ENCODE measurements at places on chromosomes 7 and 10.

- no peak for DNase-seq
Measured at GRCh38 chr7:47325337-47325736, 256.6 kb downstream of the TNS3 start.

GRCh38 chr7:41268878-41269277 is 434.0 kb downstream of the INHBA start:
- DNase-seq: no peak

DNA sequence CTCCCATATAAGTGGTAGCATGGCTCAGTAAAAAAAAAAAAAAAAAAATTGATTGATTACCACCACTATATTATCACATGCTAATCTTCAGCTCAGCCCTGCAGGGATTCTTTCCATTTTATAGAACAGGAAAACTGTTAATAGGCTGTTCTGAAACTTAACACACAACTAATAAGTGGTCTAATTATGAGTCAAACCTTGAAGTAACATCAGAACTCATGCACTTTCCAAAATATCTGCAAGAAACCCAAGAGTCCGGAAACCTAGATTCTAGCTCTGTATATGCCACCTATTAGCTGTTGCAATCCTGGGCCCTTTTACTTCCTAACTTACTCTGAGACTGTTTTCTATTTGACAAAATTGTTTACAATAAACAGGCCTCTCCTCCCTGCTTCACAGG is 23.9 kb downstream of the SEM1 start:
- no peak for DNase-seq

DNA sequence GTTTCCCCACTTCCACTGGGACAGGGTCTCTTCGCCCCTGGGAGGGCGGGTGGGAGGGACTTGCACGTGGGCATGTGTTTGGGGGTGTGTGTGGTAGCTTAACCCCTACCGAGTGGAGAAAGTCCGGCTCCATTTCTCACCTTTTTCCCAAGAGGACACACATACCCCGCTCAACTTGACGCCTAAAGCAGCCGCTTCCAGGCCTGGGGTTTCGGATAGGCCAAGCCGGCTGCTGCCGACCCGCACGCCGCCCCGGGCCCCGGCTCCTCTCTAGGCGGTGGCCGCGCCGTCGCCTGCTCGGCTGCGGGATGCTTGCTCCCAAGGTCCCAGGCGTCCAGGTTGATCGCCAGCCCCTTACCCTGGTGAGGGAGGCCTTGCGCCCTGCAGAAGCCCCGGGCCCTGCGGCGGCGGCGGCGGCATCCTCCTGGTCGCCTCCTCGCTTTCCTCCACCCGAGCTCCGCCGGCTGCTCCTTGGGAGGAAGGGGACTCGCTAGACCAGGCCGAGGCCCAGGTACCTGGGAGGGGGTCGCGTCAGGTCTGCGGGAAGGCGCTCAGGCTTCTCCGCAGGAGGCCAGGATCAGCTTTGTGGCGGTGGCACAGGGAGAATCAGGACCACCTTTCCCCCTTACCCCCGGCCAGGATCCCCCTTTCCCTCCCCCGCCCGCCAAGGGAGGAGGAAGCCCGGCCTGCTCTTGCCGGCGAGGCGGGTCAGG is 3.2 kb upstream of the GATA3 start:
- no peak for DNase-seq

- DNase-seq: no peak
Measured at GRCh38 chr10:120646738-120647456, 189.9 kb downstream of the PLPP4 start.

DNA sequence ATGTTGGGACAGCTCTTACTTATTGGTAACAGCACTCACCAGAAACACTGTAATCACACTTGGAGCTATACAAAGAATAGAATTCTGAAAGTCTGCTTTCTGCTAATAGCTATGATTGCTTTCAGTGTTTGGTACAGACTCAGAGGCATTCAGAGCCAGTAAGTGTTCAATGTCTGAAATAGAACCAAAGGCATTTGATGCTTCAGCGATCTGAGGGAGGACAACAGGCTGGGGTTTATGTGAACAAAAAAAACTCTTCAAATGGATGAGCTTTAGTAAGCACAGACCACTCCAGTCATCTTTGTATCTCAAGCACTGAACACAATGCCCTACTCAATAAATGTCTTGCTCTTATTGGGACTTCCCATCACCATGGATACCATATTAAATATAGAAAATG is 322.8 kb upstream of the GRM3 start:
- no peak for DNase-seq

GRCh38 chr7:151175793-151176311 is 8.4 kb upstream of the GBX1 start:
- DNase-seq: no peak

- no peak for DNase-seq
Measured at GRCh38 chr10:44362866-44363711, 21.8 kb downstream of the CXCL12 start.

DNA sequence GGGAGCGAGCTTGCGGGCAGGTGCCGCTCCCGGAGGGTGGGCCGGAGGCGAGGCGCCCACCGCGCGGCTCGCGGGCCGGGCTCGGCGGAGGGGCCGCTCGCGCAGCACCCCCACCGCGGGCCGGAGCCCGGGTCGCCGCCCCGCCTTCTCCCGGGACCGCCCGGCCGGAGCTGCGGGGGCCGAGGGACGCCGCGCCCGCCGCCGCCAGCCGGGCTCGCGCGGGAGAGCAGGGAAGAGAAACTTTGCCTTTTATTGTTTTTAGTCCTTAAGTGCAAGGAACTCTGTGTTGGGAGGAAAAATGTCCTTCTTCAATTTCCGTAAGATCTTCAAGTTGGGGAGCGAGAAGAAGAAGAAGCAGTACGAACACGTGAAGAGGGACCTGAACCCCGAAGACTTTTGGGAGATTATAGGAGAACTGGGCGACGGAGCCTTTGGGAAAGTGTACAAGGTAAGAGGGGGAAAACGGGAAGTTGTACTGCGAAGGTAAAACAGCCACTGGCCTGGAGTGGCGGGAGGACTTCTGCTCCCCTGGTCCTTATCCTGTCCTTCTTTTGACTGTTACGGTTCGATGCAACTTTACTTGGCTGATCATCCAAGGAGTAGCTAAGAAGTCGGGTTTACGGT is 620 bp downstream of the SLK start:
- no peak for DNase-seq

GRCh38 chr7:92794831-92795230 is 41.5 kb downstream of the CDK6 start:
- no peak for DNase-seq

DNA sequence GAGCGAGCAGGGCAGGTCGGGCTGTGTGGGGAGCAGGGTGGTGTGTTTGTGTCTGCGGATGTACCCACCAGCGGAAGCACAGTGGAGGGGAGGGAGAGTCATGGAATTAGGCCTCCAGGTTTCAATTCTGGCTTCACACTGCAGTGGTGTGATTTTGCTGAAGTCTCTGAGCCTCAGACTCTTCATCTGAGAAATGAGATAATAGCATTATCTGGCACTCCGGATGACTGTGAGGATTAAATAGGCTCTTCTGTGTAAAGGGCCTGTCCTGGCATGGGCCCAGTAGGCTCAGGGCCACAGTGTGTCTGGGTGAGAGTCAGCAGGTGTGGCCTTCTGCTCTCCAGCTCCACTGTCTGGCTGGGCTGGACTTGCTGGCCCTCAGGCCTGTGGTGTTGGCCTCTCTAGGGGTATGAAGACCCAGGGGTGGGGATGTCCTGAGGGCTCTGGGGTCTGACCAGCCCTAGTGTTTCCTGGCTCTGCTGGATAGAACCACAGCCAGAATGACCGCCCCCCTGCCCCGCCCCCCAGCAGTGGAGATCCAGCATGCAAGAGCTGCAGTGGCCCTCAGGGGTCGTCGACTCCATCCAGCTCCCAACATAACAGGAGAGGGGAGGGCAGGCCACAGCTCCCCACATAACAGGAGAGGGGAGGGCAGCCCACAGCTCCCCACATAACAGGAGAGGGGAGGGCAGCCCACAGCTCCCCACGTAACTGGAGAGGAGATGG is 178.6 kb downstream of the RPS24 start:
- DNase-seq: no peak

DNA sequence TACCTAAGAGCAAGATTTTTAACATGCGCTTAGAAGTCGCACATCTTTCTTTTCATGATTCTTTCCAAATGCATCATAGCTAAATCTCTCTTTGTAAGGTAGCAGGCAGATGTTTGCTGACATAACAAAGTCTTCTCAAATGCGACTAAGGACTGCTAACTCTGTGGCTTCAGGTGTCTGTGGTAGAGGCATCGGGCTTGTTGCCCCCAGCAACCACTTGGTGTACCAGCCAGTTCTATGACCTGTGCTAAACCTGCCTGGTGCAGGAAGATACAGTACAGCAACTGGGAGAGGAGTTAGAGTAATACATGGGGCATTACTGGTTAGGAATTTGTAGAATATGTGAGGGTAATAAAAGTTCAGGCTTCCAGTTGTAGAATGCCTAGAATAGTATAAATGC is 654.1 kb downstream of the NRG3 start:
- DNase-seq: no peak

- no peak for DNase-seq
Measured at GRCh38 chr10:50544857-50545429, 78.8 kb downstream of the SGMS1 start.

- no peak for DNase-seq
Measured at GRCh38 chr7:28955718-28956607, 2.2 kb downstream of the TRIL start.

GRCh38 chr7:116395141-116395791 is 104.3 kb upstream of the CAV2 start:
- DNase-seq: no peak

DNA sequence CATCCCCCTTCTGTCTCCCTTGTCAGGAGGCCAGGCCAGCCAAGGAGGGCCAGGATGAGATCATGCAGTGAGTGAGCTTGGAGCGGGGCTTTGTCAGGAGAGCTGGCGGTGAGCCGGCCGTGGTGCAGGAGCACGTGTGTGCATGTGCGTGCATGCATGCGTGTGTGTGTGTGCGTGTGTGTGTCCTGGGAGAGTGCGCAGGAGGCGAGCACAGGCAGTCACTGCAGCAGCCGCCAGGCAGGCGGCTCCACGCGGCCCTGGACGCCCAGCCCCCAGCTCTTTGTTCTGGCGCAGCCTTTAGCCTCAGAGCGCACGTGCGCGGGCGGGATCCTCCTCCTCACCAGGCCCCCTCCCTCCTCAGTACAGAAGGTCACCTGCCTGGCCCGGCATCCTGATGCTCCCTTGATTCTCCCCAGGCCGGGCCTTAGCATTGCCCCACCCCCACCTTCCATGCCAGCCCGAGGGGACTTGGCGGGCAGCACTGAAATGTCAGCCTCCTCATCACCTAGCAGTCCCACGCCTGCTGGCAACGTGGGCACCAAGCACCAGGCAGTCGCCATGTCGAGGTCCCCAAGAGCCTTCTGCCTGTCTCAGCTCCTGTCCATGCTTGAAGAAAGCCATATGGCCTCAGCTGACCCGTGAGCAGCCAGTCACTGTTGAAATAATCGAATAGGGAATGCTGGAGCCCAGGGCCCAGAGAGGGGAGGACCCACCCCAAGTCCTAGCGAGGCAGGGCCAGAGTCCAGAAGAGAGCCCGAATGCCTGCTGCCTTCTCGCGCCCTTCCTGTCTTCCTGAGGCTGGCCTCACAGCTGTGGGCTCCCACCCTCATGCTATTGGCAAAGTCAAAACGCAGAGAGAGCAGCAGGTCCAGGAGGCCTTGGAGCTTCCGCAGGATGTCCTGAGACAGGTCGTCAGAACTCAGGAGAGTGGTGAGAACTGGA is 125.9 kb upstream of the PPIF start:
- no peak for DNase-seq

DNA sequence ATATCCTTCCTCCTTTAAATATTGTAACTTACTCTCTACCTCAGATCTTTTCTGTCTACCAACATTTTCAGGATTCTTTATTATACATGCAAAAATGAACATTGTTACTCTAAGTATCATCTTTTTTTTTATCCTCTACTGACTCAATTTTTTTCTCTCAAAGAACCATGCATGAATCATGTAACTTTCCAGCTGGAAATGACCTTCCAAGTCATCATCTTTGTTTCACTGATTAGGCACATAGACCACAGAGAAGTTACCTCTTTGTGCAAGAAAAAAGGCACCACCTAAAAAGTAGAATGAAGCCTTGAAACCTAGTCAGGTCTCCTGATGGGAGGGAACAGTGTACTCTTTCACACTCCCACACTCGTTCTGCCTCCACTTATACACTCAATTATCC is 234.9 kb downstream of the HGF start:
- no peak for DNase-seq

- DNase-seq: no peak
Measured at GRCh38 chr10:116521424-116522290, 24.1 kb upstream of the PNLIP start.

Measured in stimulated activated CD8-positive, alpha-beta memory T cell treated with anti-CD3 and anti-CD28 coated beads, Interleukin-4, amount 100 ng/mL, for 24 hours (primary cell).